ENCODE measurements at places on chromosomes 5 and 9. TPM values are rescaled to one million over a fixed set of nuclear protein-coding genes. Genes with fewer than 3 reads are reported as not detected.

DNA sequence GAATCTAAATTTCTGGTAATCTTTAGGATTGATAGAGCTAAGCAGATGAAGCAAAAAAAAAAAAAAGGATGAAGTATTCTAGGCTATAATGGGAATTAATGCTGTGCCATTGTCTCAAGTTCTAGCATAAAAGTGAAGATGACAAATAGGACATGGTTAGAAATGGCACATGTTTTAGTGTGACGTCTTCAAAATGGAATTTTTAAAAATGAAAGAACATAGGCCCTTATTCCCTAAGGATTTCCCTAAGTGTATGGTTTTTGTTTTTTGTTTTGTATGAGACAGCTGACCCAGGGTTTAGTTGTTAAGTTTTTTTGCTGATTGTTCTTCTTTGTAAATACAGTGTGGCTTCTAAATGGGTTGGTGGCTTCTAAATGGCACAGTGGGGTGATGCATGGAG is 7.1 kb downstream of the TLE4 start:
- DNase-seq = no peak
- H3K4me1 ChIP-seq = peaks cover 80% of the 10 kb centered on the region
- H3K36me3 ChIP-seq = peaks cover 46% of the 10 kb centered on the region
- no peak overlapping the region for H3K4me3 ChIP-seq
- no peaks in the 10 kb centered on the region for H3K27me3 ChIP-seq

GRCh38 chr5:58248221-58248620 is 211.7 kb downstream of the PLK2 start:
- H3K27ac ChIP-seq = no peak overlapping the region
- no peak overlapping the region for H3K4me3 ChIP-seq
- peaks cover 17% of the 10 kb centered on the region for H3K27me3 ChIP-seq
- no peaks in the 10 kb centered on the region for H3K36me3 ChIP-seq
- DNase-seq = no peak
- no peaks in the 10 kb centered on the region for H3K4me1 ChIP-seq

DNA sequence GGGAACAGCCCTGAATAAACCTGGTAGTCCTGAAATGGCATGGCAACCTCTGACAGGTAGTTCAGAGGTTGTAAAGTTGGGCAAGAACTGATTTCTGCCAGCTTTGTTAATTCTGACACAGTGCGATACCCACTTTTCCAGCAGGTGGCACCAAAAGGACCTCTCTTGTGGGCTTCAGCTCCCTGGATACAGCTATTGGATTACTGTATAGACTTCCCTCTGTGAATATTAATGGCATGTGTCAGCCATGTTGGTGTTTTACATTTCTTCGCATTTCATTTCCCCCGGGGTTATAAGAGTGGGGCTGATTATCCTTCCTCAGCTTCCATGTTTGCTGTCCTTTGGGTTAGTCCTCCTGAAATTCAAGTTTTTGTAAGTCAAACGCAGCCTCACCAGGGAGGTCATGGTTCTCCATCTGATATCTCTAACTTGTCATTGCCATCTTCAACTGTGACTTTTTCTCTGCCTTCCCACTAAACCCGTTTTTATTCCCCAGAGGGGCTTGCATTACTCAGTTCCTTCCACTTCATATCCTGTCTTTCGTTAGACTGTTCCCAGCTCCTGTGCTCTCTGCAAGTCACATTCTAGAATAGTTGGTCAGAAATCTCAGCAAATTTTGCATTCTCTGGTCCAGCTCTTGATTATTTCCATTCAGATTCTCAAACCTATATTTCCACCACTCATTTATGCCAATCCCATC is 135.6 kb downstream of the LIFR start:
- peaks cover 47% of the 10 kb centered on the region for H3K27me3 ChIP-seq
- H3K4me3 ChIP-seq = no peak overlapping the region
- H3K4me1 ChIP-seq = no peaks in the 10 kb centered on the region
- no peak overlapping the region for H3K27ac ChIP-seq
- DNase-seq = peak; percentile 6

- no peak for DNase-seq
- H3K27me3 ChIP-seq = no peaks in the 10 kb centered on the region
- no peak overlapping the region for H3K4me3 ChIP-seq
- H3K27ac ChIP-seq = no peak overlapping the region
- no peaks in the 10 kb centered on the region for H3K4me1 ChIP-seq
These were observed 1237.3 kb upstream of the C9orf72 start for GRCh38 chr9:28810388-28811075.

GRCh38 chr5:178370102-178370501 is 137.5 kb upstream of the PHYKPL start:
- no peaks in the 10 kb centered on the region for H3K27me3 ChIP-seq
- H3K36me3 ChIP-seq = no peaks in the 10 kb centered on the region
- no peak overlapping the region for H3K27ac ChIP-seq
- no peak overlapping the region for H3K4me3 ChIP-seq

DNA sequence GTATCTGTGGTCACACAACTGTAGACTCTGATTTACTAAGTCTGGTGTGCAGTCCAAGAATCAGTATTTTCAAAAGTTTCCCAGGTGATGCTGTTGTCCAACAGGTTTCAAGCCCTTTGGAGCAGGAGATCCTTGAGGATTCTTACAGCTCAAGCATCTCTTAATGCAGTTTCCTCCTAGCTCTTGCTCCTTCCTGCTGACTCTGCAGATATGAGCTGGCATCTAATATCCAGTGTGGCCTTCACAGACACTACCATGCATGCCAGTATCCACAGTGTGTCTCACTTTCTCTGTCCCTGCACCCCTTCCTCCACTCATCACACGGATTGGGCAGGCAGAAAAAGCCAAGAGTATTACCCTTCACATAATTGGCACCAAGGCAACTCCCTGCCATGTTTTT is 182.2 kb upstream of the TNC start:
- no peaks in the 10 kb centered on the region for H3K36me3 ChIP-seq
- DNase-seq = no peak
- H3K4me1 ChIP-seq = no peaks in the 10 kb centered on the region
- H3K27ac ChIP-seq = no peak overlapping the region

DNA sequence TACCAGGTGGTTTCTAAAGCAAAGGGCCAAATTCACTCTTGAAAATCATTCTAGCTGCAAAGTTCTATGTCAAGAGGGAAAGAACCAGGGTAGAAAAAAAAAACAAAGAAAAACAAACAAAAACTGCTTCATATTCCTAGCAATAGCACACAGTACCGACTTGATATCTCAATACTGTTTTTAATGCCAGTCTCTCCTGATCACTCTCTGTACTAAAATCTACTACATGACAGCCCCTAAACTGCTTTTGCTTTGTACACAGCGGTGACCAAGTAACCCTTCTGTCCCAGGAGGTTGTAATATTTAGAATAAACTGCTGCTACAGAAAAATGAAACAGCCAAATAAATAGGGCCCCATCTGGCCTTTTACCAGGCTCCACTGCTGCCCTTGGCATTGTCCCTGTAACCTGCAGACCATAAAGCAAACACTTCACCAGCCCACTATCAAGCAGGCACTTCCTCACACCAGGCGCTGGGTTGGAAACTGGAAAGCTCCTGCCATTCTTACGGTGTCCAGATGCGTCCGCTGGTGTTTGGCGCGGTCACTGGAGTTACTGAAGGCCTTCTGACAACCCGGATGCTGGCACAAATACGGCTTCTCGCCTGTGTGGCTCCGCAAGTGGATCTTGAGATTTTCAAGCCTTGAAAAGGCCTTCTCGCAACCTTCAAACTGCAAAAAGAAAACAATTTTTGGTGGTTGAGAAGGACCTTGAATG is 363.2 kb downstream of the GLIS3 start:
- no peak for DNase-seq
- peaks cover 4% of the 10 kb centered on the region for H3K27me3 ChIP-seq
- H3K27ac ChIP-seq = no peak overlapping the region

- peak; percentile 61 for DNase-seq
- H3K4me1 ChIP-seq = peaks cover 26% of the 10 kb centered on the region
- peak within 1 kb of the TSS; percentile 95 for H3K27ac ChIP-seq
- no peaks in the 10 kb centered on the region for H3K27me3 ChIP-seq
These were observed at the start of gene FAM78A for GRCh38 chr9:131276094-131276888. Gene FAM78A (minus strand): TSS chr9:131276510. CDS start chr9:131276179, 331 bp downstream.

- DNase-seq = no peak
- peaks cover 16% of the 10 kb centered on the region for H3K36me3 ChIP-seq
- no peak overlapping the region for H3K27ac ChIP-seq
- H3K4me1 ChIP-seq = peaks cover 1% of the 10 kb centered on the region
- H3K27me3 ChIP-seq = no peaks in the 10 kb centered on the region
These were observed 103.7 kb downstream of the ARL15 start for GRCh38 chr5:54206580-54207229.

DNA sequence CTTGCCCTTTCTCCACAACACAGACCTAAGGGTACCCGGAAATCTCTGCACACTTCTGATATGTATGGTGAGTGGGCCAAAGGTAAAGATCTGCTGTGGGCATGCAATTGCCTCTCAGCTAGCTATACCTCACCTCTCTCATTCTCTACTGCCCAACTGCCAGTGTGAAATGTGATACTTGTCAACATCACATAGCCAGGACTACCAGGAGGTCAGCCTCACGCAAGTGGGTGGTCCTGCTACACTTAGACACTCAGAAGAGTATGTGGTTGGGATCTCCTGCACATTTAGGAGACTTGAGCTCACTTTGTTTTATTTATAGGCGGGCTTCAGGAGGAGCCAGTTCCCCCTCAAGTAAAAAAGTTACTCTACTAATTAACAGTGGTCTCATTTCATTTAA is 88.0 kb upstream of the MAN2A1 start:
- no peaks in the 10 kb centered on the region for H3K27me3 ChIP-seq
- no peak for DNase-seq
- H3K4me1 ChIP-seq = no peaks in the 10 kb centered on the region
- no peak overlapping the region for H3K27ac ChIP-seq
- no peaks in the 10 kb centered on the region for H3K36me3 ChIP-seq

DNA sequence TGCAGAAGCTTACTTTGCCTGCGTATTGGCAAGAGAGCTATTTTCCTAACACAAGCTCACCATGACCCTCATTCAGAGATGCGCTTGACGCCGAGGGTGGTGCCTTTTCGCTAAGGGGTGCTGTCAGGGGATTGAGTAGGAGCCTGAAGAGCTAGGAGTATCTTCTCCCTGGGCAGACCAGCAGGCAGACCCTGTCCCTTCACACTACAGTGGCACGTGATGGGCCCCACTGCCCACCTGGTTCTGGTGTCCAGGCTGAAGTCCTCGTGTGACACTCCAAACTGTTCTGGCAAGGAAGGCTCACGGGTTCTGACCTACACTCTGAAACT is 198.3 kb downstream of the AUH start:
- no peak for DNase-seq
- H3K36me3 ChIP-seq = no peaks in the 10 kb centered on the region
- no peaks in the 10 kb centered on the region for H3K27me3 ChIP-seq
- H3K4me3 ChIP-seq = no peak overlapping the region

DNA sequence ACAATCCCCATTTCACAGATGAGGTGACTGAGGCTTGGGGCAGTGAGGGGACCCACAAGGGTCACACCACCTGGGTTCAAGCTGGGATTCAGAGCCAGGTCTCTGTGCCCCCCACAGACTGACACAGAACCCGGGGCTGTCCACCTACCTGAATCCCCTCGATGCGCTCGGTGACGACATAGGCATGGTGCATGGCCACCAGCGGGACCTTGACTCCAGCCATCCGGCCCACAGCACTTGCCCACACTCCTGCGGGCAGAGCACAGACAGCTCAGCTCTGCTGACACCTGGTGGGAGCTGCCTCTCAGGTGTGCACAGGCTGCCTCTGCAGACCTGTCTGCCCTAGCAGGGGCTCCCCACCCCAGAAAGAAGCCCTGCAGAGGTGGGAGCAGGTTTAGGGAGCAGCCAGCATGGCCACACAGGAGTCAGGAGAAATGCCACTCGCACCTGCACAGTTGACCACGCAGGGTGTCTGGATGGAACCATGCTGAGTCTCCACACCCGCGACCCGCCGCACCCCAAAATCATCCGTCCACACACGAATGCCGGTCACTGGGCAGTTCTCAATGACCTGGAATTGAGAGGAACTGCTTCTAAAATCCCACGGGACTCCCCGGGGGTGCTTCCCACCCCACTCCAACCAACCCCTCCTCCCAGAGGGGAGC is 8.4 kb downstream of the SARDH start:
- H3K27ac ChIP-seq = no peak overlapping the region
- H3K27me3 ChIP-seq = no peaks in the 10 kb centered on the region
- no peaks in the 10 kb centered on the region for H3K36me3 ChIP-seq
- DNase-seq = no peak
- H3K4me1 ChIP-seq = no peaks in the 10 kb centered on the region
- no peak overlapping the region for H3K4me3 ChIP-seq

DNA sequence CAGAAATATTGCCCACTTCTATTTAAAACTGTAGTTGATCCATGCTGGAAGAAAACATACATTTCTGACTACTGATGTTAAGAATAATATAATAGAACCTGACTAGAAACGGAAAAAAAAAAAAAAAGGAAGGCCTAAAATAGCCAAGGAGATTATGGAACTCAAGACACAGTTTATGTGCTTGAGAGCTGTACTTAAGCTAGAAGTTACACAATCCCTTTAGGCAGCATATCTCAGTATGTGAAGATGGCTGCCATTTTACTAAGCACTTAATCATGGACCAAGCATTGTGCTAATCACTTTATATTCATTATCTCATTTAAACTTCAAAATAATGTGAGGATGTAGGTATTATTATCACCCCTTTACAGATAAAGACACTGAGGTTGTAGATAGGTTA is 73.0 kb upstream of the NR4A3 start:
- no peak overlapping the region for H3K4me3 ChIP-seq
- no peaks in the 10 kb centered on the region for H3K27me3 ChIP-seq
- H3K27ac ChIP-seq = no peak overlapping the region
- no peak for DNase-seq
- no peaks in the 10 kb centered on the region for H3K36me3 ChIP-seq

DNA sequence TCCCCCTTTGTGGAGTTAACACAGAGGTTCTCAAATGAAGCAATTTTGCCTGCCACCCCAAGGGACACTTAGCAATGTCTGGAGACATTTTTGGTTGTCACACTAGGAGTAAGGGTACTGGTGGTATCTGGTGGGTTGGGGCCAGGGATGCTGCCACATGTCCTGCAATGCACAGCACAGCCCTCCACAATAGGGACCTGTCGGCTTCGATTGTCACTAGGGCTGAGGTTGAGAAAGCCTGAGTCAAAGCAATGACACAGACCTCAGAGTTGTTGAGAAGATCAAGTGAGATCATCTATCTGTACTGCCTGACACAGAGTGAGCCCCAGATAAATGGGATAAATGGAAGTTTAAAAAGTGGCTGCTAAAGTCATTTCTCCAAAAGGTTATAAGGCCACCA is 249.2 kb upstream of the KLF4 start:
- no peak overlapping the region for H3K27ac ChIP-seq
- no peaks in the 10 kb centered on the region for H3K4me1 ChIP-seq
- H3K27me3 ChIP-seq = no peaks in the 10 kb centered on the region
- H3K36me3 ChIP-seq = no peaks in the 10 kb centered on the region

- peaks cover 71% of the 10 kb centered on the region for H3K27me3 ChIP-seq
- H3K4me3 ChIP-seq = peak within 1 kb of the TSS; percentile 89
- DNase-seq = peak; percentile 36
- peak within 1 kb of the TSS; percentile 84 for H3K27ac ChIP-seq
These were observed at the start of gene NEK6 for GRCh38 chr9:124257844-124258606. Gene NEK6 (plus strand): TSS chr9:124257949. CDS start chr9:124301965, 44,016 bp downstream.

PCDHGA6 gene
- 0.08 TPM for total RNA-seq

NCS1 gene
- 11.9 TPM for total RNA-seq

SLC4A9 gene
- not detected for total RNA-seq

RBM18 gene
- total RNA-seq = 35.5 TPM

TEX53 gene
- not detected for total RNA-seq

PCDHA4 gene
- total RNA-seq = not detected

MZB1 gene
- 10.4 TPM for total RNA-seq
